ENCODE measurements at places on chromosomes 3 and 15.

DNA sequence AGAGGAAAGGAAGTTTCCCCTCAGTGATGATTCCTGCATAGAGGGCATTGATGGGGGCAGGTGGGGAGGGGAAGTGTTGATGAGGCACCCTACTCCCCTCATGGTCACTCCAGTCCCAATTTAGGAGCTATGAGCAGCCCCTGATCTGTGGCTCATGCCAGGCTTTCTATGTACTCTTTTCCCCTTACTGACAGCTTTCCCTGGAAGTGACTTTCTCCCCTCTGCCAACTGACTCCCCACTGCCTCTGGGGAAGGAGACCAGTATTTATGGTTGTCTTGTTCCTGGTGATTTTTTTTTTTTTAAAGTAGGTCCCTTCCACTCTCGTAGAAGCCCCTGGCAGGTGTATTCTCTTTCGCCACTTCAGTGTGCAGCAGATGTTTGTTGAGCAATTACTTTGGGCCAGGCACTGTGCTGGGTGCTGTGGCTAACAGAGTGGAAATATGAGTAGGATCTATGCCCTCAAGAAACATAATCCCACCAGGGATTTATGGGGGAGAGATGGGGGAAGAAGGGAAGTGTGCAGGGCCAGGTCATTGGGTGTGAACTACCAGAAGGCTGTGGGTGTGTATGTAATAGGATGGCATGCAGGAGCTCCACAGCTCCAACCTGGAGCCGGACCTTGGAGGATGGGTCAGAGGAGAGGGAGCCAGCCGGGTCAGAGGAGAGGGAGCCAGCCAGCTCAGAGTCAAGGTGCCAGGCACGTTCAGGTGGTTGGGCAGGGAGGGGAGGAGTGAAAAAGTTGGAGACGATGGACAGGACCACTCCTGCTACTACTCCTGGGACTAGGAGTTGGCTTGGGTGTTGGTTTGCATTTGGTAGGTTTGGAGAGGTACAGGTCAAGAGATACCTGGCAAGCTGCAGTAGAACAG lies 3.5 kb downstream of the SMAD6 start:
- DNase-seq, result no peak

DNA sequence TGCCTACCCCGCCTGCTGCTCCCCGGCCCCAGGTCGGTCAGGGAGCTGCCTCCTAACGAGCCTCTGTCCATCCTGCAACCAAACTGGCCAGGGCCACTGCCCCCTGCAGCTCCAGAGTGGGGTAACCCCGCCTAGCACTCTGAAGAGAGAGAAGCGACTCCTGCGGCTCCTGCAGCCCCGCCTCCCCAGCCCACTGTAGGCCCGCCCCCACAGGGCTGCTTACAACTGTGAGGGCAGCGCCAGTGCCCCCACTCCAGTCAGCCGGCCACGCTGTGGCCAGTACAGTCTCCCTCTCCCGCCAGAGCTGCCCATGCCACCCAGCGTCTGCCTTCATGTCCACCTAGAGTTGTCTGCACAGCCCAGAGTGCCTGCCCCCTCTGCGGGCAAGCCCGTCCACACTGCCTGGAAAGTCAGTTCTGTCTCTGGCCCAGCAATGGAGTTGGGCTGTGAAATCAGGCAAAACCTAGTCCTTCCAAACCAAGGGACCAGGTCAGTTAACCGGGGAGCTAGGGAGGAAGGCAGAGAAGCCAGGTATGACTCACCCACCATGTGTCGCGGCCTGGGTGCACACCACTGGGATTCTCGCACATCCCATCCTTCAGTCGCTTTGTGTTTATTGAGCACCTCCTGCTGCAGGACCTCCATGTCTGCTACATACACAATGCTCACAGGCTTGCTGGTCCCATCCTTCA lies 2.4 kb downstream of the UCN2 start:
- peak; percentile 79 for DNase-seq

DNA sequence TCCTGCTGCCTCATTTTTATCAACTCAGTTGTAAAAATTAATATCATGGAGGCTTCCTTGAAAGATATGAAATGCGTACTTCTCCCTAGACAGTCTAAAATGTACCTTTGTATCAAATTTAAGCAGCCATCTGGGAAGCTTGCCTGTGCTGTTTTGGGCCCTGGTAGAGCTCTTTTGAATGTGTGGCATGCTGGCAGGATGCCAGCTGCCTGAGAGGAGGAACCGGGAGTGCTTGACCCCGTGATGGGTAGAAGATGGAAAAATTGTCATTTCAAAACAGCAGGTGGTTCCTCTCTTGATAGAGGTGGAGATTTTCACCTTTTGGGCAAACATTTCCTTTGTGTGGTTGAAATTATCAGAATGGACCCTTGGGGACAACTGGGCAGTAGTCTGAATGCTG lies 245.3 kb downstream of the RPLP1 start:
- DNase-seq, result no peak

DNA sequence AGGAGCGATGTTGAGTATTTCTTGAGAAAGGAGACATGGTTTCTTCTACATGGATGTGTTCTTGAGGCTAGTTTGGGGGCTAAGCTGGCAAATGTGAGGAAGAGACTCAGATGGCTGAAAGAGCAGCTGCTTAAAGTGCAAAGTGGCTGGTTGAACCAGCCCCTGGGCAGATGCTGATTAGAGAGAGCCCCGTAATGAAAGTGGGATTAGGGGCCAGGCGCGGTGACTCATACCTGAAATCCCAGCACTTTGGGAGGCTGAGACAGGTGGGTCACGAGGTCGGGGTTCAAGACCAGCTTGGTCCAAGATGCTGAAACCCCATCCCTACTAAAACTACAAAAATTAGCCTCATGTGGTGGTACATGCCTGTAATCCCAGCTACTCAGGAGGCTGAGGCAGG lies 75.0 kb upstream of the GCNT3 start:
- DNase-seq, result no peak

DNA sequence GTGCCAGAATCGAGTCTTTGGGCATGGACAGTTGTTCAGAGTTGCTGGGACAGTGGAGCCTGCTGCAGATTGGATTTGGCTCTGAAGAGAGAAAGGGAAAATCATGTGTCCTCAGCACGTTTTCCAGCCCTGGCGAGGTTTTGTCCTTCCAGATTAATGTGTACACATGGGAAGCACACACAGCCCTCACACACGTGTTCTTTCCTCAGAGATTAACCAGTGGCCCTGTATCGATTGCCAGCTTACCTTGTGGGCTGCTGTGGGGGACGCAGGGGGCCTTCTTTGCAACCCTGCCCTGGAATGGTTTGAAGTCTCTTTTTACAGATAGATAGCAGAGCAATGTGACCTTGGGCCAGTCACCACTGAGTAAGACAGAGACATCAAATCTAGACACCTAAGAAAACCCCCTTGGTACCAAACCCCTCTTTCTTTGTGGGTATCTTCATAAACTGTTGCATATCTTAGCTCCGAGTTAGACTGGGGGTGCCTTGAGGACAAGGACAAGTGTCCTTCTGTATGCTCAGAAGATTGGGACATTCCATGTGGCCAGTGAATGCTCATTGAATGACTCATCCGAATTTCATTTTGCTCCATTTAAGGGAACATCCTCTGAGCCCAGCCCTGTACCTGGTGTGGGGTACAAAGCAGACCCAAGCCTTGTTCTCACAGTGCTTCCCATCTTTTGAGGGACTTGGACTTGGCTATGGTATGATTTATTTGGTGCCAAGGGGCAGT lies 48.0 kb downstream of the SMAD6 start:
- DNase-seq, result peak; percentile 57

DNA sequence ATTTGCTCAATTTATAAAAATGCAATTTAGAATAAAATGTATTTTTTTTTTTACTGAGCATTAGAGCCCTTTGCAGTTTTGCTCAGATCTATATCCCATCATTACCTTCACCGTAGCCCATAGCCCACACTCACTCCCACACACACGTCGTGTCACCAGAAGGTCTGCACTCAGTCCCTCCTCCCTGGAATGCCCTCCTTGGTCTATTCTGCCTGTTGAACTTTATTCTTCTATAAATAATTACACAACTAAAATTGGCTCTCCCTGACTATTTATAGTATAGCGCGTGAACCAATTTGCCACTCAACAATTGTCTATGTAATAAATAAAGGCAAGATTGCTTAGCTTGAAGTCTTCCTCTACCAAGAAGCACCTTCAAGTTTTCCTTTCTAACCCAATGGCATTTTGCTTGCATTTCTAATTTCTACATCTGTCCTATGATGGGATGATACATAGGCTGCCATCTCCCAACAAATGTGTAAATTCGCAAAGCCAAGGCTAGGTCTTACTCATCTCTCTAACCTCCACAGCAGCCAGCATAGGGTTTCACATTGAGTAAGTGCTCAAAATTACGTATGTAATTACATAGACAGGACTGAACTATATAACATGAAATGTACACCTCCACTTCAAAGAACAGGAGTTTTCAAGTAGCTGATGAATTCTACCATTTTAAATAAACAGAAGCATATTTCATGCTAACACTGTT lies 172.0 kb upstream of the HES1 start:
- no peak for DNase-seq

- DNase-seq, result no peak
These were observed 10.0 kb downstream of the LNP1 start for GRCh38 chr3:100411091-100411982.

- DNase-seq, result no peak
These were observed 471.0 kb upstream of the PROK2 start for GRCh38 chr3:72255791-72256559.

DNA sequence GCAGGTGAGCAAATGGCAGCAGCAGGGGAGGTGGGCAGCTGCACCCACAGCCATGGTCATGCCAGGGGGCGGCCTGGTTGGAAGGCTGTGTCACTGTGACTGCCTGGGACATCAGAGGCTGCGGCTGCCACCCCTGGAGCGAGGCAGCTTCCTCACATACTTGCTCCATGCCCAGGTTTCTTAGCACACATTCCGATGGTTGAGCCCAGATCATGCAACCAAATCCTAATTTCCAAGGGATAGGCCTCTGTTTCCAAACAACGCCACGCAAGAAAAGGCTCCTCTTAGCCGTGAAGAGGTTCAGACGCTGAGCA lies 11.6 kb upstream of the NRROS start:
- no peak for DNase-seq

DNA sequence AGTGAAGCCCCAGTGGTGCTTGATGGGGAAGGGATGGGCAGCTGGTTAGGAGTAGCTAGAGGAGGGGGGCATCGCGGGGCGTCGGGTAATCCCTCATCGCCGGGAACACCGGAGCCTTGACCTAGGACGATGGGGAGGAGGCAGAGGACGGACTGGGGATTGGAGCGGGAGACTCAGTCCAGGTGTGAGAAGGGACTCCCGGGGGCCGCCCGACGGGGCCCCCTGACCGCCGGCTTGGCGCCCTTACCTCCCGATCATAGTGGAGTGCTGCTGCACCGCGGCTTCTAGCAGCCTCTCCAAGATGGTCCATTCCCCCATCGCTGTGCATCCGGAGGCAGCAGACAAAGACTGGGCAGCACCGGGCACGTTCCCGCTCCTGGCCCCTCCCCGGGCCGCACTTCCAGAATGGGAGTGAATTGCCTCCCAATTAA lies 612 bp downstream of the GJD2 start:
- no peak for DNase-seq

DNA sequence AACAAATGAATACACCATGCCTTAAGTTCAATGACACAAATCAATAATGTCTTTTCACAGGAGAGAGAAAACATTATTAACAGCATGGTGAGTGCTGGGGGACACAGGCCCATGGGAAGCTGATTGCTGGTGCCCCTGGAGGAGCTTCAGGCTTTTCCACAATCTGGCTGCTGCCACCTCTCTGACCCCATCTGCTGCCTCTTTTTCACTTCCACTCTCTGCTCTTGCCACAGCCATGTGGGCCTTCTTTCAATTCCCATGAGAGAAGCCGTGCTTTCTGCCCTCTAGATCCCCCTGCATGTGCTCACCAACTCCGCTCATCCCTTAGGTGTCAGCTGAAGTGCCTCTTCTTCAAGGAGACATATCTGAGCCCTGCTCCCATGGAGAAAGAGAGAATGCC lies 21.0 kb upstream of the CTXND1 start:
- DNase-seq, result no peak

- no peak for DNase-seq
These were observed 116.9 kb downstream of the B3GALNT1 start for GRCh38 chr3:160987982-160988964.

DNA sequence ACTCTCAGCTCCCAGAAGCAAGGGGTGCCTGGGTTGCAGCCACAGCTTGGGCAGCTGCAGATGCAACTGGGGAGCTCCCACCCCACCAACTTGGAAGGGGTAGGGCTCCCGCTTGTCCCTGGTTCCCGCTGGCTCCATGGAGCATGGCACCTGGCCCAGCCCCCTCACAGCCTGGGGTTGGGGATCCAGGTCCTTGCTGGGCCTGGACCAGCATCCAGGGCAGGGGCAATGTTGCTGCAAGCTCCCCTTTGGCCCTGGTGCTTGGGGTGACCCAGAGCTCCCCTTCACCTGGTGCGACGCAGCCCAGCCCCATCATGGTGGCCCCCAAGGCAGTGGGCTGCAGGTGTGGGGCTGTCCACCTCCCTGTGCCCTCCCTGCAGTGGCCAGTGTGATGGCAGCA lies 99.6 kb upstream of the FRMD4B start:
- no peak for DNase-seq

DNA sequence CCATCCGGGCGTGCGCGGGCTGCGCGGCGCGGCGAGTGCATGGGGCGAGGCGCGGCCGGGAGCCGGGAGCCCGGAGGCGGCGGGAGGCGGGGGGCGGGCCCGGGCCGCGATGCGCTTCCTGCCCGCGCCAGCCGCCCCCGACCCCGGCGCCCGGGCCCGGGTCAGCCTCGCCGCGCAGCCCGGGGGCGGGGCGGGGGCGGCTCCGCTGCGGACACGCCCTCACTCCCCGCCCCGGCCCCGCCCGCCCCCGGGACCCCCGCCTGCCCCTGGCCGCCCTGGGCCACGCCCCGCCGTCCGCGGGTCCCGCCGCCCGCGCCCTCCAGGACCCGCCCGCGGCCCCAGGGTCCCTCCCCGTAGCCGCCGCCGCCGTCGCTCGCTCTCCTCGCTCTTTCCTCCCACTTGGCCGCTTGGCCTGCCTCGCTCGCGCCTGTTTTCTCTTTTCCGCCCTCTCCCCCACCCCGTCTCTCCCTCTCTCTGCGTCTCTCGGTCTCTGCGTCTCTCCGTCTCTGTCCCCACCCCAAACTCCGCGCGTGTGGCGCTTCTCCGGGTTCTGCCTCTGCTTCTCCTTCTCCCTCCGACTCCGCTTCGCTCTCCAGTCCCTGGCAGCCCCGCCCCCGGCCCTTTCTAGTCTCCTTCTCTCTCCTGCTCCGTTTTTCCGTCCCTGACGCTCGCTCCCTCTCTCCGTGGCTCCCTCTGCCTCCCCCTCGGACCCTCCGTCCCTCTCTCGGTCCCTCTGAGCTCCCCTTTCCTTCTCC lies at the start of gene PLXND1:
Gene PLXND1 (minus strand): TSS at position 41 of the 755 bp plus-strand sequence. CDS start 37 bp downstream, at position 4.
- peak; percentile 67 for DNase-seq

GRCh38 chr15:88894819-88895767 lies at the start of gene HAPLN3:
HAPLN3 (minus strand) TSS chr15:88895544; CDS start chr15:88887298, 8,246 bp downstream.
- peak; percentile 60 for DNase-seq

GRCh38 chr3:62531493-62531892 lies 158.1 kb upstream of the FEZF2 start:
- no peak for DNase-seq

GRCh38 chr3:9173445-9173844 lies 76.0 kb downstream of the SRGAP3 start:
- DNase-seq, result no peak

DNA sequence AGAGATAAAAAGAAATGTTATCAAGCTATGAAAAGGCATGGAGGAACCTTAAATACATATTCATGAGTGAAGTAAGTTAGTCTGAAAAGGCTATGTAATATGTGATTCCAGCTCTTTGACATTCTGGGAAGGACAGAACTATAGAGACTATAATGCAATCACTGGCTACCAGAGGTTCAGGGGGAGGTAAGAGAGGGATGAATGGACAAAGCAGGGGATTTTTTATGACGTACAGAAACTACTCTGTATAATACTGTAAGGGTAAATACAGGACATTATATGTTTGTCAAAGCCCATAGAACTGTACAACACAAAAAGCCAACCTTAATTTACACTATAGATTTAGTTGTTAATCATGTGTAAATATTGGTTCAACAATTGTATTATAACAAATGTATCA lies 46.1 kb downstream of the MCTP2 start:
- no peak for DNase-seq

All from EL (cell line).